ENCODE measurements at places on chromosomes 7 and 10.

GRCh38 chr7:46071076-46071475 is 150.0 kb upstream of the IGFBP3 start:
- no peak for DNase-seq

DNA sequence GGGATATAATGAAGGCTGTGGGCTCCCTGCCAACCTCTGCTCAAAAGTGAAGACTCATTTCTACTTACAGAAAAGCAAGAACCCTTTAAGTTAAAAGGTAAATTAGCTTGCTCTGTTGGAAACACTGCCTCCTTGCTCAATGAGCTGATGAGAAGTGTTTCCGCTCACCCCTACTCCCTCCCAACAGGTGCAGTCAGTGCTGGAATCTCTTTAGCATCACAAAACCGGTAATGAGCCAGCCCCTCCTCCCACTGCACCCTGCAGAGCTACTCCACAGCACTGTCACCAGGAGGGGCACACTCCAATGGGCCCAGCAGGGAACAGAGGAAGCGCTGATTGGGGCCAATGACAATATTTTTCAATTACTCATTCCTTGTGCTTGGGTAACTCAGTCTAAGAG is 262.5 kb downstream of the TCERG1L start:
- DNase-seq, result no peak

DNA sequence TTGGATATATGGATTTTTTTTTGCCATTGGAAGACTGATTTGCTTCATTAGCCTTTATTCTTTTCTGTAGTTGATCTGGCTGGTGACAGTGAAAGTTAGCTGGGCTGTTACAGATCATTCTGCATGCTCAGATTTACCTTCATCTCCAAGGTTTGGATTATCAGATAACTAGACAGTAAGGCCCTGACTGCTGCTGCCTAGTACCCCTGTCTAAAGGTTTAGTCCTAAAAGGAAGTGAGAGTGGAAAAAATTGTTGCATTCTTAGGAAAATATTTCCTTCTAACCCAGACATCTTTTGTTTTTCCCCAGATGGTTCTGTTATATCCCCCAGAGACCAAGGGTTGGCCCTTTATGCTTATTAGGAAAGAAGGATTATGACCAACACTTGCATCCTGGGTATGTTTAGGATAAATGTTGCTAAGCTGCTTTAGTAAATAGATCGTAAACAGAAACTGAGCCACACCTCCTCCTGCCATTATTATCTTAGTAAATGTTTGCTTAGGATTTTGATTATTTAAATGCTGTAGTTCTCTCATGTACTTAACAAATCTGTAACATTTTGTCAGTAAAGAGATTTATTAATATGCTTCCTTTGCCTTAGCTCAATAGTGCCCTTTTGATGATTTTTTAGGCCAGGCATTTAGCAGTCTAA is 44.4 kb downstream of the MCU start:
- no peak for DNase-seq

- DNase-seq, result peak; percentile 18
Measured at GRCh38 chr10:124156524-124157260, 63.3 kb upstream of the CHST15 start.

- DNase-seq, result no peak
Measured at GRCh38 chr7:12123172-12123571, 87.9 kb upstream of the TMEM106B start.

All from RCC 7860 (cell line).